Retinal pigment epithelial cell (primary cell): ENCODE measurements at places on chromosomes 13 and 19.

- DNase-seq: no peak
Measured at GRCh38 chr13:45368571-45368970, 27.6 kb upstream of the TPT1 start.

- DNase-seq: no peak
Measured at GRCh38 chr19:55299991-55300390, 16.2 kb downstream of the BRSK1 start.

GRCh38 chr19:50505856-50506611 is 5.0 kb downstream of the JOSD2 start:
- no peak for DNase-seq

- peak; percentile 52 for DNase-seq
Measured at GRCh38 chr19:32691291-32691951, at the start of gene NUDT19. Gene NUDT19 (plus strand): TSS chr19:32691821. CDS start chr19:32691961, 140 bp downstream.

DNA sequence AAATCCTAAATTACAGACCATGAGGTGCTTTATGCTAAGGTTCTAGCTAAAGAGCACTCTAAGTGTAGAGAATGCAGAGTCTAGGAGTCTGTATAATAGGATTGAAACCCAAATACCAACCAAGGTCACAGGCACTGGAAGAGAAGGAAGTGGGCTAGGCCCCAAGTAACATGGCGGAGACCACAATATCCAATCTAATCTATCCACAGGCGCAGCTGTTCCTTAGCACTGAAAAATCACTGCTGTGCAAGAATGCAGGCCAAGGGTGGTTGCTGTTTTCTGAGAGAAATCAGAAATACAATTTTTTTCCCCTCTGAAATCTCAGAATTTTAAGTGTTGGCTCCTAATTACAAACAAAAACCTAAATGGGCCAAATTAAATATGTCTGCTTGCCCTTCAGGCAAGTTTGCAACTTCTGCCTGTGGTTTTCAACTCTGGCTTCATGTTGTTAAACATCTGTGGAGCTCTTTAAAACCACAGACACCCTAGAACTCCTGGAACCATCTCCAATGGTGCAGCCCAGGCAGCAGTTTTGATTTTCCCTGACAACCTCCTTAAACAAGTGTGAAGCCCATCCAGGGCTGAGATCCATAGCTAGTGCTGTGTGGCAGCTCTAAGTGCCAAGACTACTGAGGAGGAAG is 6.1 kb downstream of the RANBP3 start:
- DNase-seq: no peak

GRCh38 chr13:102293723-102294122 is 108.1 kb downstream of the FGF14 start:
- no peak for DNase-seq

- no peak for DNase-seq
Measured at GRCh38 chr13:113618455-113618854, 33.9 kb downstream of the TFDP1 start.

DNA sequence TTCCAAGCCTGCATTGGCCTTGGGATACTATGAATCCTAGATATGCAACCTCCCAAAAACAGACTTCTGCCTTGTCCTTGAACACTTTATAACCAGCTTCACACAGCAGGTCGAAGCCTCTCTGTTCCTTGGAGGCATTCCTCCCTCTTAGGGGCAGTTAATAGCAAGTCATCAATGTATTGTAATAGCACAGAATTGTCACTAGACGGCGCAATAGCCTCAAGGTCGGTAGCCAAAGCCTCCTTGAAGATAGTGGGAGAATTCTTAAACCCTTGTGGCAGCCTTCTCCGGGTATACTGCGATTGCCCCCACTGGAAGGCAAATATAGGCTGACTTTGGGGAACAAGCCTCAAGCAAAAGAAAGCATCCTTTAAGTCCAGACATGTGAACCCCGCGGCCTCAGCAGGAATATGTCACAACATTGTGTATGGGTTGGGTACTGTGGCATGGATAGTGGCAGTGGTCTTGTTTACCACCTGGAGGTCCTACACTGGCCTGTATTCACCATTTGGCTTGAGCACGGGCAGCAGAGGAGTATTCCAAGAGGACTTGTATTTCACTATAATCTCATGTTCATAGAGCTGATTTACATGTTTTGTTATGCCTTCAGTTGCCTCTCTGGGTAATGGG is 61.1 kb downstream of the ZNF431 start:
- no peak for DNase-seq

- DNase-seq: no peak
Measured at GRCh38 chr19:57719424-57719823, 8.0 kb downstream of the ZNF671 start.

DNA sequence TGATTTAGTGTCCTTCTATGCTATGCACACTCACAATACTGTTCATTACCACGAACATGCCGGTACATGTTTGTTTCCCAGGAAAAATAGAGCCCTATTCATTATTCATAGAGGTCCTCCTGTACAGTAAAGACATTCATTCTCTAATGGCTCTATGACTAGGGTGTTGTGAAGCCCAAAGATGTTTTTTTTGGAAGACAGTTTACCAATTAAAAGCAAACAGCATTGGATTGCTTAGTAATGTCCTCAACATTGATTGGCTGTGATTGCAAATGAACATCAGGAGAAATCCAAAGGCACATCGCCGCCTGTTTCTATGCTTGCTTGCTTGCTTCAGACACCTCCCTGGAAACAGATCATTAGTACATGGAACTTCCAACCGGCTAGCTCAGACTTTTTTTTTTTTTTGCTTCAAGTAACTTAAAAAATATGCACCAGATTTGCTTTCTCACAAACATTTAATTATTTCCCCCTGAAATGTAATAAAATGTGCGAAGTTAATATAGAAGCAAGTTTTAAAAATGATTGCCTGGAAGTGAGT is 8.8 kb upstream of the GPC6 start:
- DNase-seq: no peak

GRCh38 chr19:46492841-46493235 is 2.8 kb downstream of the PNMA8B start:
- DNase-seq: no peak
